ENCODE measurements at places on chromosomes 12 and 14.

GRCh38 chr12:71230542-71230941 lies 72.7 kb upstream of the TSPAN8 start:
- no peak for DNase-seq

GRCh38 chr12:111408116-111408440 lies 2.4 kb downstream of the SH2B3 start:
- DNase-seq: no peak

DNA sequence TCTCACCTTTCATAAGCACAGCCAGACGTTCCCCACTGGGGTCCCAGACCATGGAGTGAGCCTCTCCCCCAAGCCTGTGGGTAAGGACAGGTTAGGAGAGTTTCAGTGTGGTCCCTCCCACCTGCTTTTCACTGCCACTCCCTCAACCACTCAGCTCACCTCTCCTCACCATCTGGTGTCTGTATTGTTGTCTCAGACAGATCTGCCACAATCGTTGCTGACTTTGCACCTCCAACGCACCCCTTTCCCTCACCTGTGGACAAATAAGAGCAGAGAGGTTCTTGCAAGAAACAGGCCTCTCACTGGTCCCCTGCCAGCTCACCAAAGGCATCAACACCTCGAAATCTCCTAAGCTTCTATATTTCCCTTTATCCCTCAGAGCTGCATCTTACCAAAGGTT lies 8.8 kb downstream of the MYG1 start:
- no peak for DNase-seq

DNA sequence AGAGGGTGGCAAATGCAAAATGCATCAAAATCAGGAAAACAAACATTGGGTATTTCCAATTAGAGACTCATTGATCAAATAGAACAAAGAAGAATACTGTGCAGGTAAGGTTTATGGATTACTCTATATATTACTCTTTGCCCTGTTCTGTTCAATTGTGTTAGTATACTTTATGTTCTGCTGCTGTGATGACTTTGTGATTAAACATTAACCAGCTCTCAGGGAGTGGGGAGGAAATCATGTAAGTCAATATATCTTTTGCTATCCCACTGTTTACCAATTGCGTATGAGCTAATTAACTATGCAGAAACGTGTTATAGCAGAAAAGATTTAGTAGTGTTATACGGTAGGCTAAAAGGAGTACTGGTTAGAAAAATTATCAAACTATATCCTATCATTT lies 129.4 kb downstream of the PDE3A start:
- no peak for DNase-seq

DNA sequence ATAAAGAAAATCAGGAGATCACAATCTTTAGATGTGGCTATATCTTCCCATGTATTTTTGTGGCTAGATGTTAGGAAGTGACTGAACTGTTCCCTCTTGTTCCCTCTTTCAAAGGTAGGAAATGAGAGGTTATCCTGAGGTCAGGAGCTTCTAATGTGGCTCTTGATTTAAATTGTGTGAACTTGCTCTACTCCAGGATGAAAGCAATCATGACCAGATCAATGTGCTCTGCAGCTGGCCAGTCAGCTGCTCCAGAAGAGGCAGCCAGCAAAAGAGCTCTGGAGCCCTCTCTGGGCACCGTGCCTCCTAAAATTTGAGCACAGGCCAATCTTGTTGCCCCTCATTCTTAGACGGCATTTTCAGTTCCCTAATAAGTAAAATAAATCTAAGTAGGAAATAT lies 32.0 kb downstream of the CDK17 start:
- no peak for DNase-seq

- DNase-seq: no peak
These were observed 10.0 kb upstream of the TBC1D30 start for GRCh38 chr12:64814432-64814831.

GRCh38 chr12:83224012-83224411 lies 537.3 kb downstream of the TMTC2 start:
- DNase-seq: no peak
